Effector memory CD4-positive, alpha-beta T cell (primary cell): ENCODE measurements at places on chromosomes 7 and 10.
A peak's percentile ranks its signal among the peaks of the same experiment; 100 is the strongest.

GRCh38 chr10:17788646-17789045 lies 20.5 kb upstream of the MRC1 start:
- no peak for DNase-seq

GRCh38 chr10:51928162-51928561 lies 228.8 kb upstream of the CSTF2T start:
- DNase-seq = no peak

DNA sequence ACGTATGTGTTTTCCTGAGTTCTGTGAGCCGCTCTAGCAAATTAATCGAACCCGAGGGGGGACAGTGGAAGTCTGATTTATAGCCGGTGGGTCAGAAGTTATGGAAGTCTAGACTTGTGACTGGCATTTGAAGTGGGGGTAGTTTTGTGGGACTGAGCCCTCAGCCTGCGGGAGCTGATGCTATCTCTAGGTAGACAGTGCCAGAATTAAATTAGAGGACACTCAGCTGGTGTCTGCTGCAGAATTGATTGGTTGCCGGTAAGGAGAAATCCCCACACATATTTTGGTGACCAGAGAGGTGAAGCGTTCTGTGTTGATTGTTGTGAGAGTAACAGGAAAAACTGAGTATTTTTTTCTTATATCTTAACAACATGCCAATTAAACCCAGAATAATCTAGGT lies 143.8 kb upstream of the ADCY1 start:
- DNase-seq = no peak

GRCh38 chr10:132058111-132058745 lies 7.5 kb upstream of the JAKMIP3 start:
- DNase-seq = no peak

GRCh38 chr10:110643653-110644597 lies at the start of gene RBM20:
RBM20 (plus strand) TSS chr10:110644336; CDS start chr10:110644455, 119 bp downstream.
- DNase-seq = no peak

GRCh38 chr7:145534301-145534700 lies 582.3 kb upstream of the CNTNAP2 start:
- no peak for DNase-seq

DNA sequence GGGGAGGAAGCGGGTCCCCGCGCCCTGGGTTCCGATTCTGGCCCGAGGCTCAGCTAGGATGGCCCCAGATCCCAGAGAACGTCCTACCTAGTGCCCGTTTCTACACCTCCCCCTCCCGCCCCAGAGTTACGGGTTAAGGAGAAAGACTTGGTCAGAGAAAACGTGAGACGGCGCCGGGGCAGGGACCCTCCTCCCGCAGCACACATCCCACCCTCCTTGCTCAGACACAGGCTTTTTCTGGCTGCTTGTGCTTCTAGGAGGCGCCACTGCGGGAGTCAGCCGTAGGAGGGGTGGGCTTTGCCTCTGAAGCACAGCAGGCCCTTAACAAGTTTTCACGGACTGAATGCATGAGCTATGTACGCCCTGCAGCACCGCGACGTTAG lies 104.9 kb upstream of the LEP start:
- DNase-seq = no peak

GRCh38 chr10:100033766-100034418 lies 24.1 kb upstream of the DNMBP start:
- DNase-seq = no peak

DNA sequence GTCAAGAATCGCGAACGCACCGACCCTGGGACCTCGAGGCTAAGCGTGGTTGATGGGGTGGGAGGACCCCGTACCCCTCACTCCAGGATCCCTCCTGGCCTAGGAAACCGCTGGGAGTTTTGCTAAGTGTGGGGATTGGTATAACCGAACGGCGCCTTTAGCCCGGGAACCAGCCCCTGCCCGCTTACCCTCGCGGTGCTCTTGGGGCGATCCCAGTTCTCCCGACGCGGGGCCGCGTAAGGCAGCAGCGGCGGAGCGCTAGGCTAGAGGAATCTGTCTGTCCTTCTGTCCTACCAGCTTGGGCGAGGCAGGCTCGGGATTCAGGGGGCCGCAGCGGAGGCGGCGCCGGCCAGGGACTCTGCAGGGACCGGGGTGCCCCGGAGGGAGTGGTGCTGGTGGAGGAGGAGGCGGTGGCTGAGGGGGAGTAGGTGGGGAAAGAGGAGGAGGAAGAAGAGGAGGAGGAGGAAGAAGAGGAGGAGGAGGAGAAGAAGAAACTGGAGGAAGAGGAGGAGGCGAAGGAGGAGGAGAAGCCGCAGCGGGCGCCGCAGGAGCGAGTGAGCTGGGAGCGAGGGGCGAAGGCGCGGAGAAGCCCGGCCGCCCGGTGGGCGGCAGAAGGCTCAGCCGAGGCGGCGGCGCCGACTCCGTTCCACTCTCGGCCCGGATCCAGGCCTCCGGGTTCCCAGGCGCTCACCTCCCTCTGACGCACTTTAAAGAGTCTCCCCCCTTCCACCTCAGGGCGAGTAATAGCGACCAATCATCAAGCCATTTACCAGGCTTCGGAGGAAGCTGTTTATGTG lies 439 bp upstream of the EMX2 start:
- no peak for DNase-seq

- no peak for DNase-seq
Measured at GRCh38 chr7:151468217-151469018, 28.5 kb upstream of the CRYGN start.

DNA sequence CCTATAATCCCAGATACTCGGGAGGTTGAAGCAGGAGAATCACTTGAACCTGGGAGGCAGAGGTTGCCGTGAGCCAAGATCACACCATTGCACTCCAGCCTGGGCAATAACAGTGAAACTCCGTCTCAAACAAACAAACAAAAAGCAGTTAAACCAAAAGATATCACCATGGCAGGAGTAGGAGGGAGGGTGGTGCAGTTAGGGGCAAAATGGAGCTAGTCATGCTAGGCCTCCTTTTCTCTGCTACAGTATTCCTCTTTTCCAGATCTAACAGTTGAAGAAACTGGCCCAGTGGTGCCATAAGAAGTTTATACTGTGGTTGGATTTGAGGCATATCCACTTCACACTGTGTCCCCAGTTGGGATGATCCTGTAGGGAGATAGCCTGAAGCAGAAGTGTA lies 261.6 kb downstream of the SKIDA1 start:
- no peak for DNase-seq

GRCh38 chr7:14765731-14766130 lies 136.8 kb downstream of the DGKB start:
- DNase-seq = no peak

GRCh38 chr7:130867039-130867438 lies 133.0 kb upstream of the KLF14 start:
- no peak for DNase-seq

DNA sequence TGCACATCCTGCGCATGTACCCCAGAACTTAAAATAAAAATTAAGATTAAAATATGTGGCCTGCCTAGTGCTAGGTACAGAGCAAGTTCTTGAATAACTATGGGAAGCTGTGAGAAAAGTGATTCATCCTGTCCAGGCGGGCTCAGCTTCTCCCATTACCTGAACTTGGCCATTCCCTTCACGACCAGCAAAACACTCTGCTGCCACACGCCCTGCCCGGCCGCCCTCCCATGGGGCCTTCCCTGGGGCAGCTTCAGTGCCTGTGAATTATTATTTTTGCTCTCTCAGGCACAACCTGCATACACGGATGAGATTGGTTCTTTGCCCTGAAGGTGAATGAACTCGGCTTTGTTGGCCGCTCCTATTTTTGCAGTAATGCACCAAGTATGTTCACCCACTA lies 209.2 kb upstream of the SHH start:
- no peak for DNase-seq

GRCh38 chr7:43771128-43771527 lies 12.6 kb downstream of the BLVRA start:
- DNase-seq = no peak

- DNase-seq = no peak
Measured at GRCh38 chr10:29766753-29767152, 132.0 kb upstream of the SVIL start.

DNA sequence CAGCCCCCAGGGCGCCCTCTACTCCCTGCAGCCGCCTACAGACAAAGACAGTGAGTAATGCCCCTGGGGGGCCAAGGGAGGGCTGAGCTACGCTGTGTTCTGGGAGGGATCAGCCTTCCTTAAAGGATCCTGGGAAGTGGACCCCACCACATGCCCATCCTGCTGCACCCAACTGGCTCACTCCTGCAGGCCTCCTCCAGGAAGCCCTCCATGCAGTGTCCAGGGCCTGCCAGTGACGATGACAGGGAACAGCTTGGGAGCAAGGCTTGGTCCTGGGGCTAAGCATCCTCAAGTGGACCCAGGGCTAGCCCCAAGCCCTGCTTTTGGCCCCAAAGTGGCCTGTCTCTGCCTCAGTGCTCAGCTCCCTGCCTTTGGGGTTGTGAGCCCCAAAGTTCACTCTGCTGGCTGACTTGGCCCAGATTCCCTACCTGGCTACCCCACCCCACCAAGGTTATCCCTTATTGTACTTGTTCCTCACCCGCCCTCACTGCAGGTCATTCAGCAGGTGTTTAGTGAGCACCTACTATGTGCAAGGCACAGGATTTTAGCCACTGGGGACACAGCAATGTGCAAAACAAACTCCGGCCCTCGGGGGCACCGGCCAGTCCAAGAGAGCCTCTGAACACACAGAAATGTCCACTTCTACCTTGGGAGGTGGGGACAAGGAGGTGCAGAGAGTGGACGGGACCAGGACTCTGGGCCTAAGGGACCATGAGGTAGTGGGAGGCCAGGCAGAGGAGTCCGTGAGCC lies 83.5 kb downstream of the MYL10 start:
- no peak for DNase-seq

GRCh38 chr10:49109669-49110340 lies 5.5 kb downstream of the VSTM4 start:
- no peak for DNase-seq

DNA sequence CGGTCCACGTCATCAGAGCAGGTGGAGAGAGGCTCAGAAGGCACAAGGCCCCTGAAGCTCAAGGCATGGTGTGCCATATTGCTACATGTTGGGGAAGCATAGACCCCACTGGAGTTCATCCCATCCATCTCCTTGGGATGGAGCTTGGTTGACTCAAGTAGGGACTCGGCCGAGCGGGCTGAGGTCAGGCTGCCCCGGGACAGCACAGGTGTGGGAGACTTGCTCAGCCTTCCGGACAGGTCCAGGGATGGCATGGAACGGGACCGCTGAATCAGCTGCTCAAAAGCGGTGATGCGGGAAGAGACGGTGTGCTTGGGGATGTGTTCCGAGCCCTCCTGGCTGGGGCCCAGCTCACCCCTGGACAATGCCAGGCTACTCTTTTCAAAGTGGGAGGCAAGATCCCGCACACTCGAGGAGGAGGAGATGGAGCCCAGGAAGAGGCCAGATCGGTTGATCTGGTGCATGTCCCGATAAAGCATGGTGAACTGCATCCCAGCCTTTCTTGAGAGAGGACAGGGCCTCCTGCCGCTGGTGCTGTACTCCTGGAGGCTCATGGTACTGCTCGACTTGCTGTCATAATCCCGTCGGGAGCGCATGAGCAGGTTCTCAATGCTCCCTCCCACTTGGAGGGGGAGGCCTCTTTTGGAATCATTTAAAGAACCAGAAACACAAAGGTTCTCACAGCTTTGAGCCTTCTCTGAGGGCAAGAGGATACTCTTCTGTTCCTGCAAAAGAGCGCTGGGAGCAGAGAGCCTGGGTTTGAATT lies 65.6 kb upstream of the PDLIM1 start:
- no peak for DNase-seq

DNA sequence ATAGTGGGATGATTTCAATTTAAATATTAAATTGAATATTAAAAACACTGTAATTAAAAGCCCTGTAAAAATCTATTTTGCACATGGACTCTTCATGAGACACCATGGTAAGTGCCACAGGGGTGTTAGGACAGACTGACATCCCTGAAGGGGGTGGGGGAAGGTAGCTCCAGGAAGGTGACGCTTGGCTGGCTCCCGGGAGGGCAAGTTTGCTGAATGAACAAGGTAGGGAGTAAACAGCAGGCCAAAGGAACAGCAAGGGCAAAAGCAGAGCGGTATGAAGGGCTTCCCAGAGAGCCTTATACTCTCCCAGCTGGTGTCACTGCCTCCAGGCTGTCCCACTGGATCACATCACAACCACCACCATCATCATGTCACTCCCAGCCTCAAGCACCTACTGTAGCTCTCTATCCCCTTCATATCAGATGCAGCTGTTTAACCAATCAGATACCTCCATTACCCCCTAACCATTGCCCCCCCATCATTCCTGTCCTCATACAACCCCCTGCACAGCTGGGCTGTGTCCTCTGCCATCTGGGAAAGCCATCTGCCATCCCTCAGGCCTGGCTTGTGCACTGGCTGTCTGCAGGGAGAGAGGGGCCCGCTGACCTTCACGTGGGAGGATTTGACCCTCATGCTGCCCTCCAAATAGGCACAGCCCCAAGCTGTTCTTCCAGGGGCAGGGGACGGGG lies 19.5 kb downstream of the HSPA12A start:
- no peak for DNase-seq

DNA sequence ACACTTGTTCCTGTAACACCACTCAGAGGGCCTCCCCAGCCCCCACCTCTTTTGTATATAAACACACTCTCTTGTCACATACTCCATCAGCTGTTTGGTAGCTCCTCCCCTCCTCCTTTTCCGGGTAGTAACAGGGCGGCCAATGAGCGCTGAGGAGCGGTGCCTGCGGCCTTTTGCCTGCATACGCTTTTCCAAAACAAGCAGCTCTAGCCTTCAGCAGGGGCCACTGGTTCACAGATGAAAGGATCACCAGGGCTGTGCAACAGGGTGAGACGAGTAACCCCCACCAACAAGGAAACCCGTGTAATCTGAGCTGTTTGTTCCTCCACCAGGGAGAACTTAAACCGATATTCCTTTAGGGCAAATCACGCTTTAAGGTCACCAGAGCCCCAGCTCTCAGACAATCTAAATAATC lies 3.9 kb downstream of the UBE2H start:
- DNase-seq = peak; percentile 67

GRCh38 chr7:44257618-44258422 lies 57.0 kb downstream of the YKT6 start:
- DNase-seq = peak; percentile 14

- DNase-seq = no peak
Measured at GRCh38 chr7:134378562-134378961, 61.8 kb upstream of the SLC35B4 start.

DNA sequence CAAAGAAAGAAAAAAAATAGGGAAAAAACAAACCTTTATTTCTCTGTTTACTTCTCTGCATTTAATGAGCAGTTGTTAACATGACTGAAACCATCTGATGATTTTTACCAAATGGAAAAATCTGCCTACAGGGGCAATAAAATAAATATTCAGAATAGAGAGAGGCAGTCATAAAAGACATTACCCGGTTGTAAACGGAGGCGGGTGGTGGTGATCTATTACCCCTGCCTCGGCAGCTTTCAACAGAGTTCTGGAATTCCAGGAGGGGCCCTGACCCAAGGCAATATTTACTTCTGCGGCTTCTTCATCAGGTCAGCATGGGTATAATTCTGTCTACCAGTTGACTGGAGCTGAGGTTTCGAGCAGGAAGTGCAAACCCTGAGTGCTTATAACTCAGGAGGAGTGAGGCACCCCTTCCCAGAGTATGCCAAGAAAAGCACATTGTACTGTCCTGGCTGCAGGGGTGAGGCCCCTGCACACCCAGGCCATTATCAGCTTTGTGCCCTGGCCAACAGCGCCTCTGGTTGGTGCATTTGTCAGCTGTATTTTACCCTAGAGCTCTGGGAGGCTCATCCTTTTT lies 8.2 kb upstream of the CXCL12 start:
- DNase-seq = no peak

GRCh38 chr7:104820836-104821535 lies 193.0 kb upstream of the KMT2E start:
- no peak for DNase-seq
